ENCODE measurements at places on chromosomes 7 and 10.
A peak's percentile ranks its signal among the peaks of the same experiment; 100 is the strongest.

GRCh38 chr7:925601-926000 is 28.9 kb downstream of the ADAP1 start:
- no peak for DNase-seq

GRCh38 chr10:71032887-71033286 is 144.5 kb upstream of the PCBD1 start:
- DNase-seq: no peak

DNA sequence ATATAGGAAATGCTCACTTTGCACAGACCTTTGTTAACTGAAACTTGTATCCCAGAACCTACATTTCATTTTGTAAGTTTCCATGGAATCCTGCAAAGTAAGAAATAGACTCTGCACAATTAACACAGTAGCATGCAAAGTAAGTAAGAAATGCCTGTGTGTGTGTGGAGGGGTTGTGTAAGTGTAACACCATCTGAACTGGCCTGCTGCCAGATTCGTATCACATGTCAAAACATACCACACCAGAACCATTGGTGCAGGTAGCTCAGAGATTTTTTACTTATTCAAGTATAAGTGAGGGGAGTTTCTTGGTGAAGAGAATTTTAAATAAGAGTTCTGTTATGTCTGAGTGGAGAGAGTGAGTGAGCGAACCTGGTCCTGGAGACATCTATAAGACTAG is 17.9 kb upstream of the DDX21 start:
- DNase-seq: no peak

- DNase-seq: no peak
Measured at GRCh38 chr7:44845451-44845850, 2.4 kb downstream of the H2AZ2 start.

DNA sequence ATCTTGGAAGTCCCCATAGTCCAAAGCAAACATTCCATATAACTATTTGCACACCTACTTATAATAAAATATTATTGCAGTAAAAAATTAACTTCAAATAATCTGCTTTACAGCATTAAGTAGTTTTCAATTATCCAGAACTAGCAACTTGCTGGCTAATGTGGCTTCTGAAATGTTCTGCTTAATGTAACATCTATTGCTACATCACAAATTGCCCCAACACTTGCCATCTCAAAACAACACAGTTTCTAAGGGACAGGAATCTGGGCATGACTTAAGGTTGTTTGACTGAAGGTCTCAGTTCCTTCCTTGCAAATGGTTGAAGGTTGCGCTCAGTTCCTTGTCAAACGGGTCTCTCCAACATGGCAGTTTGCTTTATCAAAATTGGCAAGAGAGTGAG is 378.5 kb upstream of the SEMA3C start:
- no peak for DNase-seq

- no peak for DNase-seq
Measured at GRCh38 chr10:15254808-15255648, 86.5 kb upstream of the NMT2 start.

- DNase-seq: no peak
Measured at GRCh38 chr10:130817046-130817624, 494.4 kb downstream of the TCERG1L start.

GRCh38 chr10:33680036-33680435 is 345.6 kb upstream of the NRP1 start:
- DNase-seq: no peak

DNA sequence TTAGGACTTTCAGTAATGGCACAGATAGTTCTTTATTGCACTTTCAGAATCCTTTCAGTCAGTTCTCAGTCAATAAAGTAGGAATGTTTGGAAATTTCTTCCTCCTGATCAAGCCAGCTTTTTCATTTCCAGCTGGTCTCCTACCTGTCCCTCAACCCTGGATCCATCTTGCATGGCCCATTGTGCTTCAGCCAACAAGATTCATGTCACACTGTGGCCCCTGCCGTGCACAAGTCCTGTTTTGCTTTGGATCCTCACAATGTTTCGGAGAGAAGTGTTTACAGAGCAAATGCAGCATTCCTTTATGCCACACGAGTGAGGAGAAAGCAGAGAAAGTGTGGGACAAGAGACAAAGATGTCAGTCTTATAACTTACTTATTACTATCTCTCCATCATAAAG is 1694.7 kb upstream of the LRRTM3 start:
- no peak for DNase-seq

GRCh38 chr10:14667280-14667679 is 107.4 kb downstream of the FAM107B start:
- DNase-seq: no peak

GRCh38 chr7:94650147-94651051 is 5.5 kb downstream of the SGCE start:
- DNase-seq: no peak

DNA sequence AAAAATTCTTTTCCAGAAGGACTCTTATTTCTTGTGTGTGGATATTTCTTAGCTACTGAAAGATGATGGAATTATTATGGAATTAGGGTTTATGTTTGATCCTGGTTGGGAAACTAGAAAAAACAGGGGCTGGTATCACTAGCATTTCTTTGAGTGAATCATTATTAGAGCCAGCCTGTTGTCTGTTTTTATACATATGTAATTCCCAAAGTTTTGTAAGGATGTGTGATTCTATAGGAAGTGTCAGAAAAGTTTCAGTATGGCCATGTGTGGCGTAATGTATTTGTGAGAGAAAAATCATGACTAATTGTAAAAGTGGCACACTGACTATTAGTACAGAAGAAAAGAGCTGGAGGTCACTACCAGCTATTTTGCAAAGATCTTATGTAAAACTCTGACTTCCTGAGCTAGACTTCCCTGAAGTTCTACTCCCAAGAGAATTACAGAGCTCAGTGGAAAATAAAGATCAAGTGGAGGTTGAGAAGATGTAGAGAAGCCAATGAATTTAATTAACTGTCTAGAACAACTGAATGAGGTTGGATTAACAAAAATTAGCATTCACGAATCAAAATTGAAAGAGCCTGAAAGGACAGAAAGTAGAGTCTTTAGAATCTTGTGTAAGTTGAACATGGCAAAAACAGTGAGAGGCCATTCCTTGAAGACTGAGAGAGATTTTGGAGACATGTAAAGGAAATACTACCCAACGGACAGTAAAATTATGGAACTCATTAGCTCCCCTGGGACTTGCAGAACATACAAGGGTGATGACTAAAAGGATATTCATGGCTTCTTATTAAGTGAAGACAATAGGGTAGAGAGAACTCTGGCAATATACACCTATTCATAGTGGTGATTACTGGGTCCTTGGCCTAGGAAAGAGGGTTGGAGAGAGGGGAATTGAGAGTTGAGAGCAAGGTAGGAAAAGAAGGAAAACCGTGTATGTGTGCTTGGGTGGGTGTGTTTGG is 12.5 kb downstream of the ZNF365 start:
- peak; percentile 28 for DNase-seq

DNA sequence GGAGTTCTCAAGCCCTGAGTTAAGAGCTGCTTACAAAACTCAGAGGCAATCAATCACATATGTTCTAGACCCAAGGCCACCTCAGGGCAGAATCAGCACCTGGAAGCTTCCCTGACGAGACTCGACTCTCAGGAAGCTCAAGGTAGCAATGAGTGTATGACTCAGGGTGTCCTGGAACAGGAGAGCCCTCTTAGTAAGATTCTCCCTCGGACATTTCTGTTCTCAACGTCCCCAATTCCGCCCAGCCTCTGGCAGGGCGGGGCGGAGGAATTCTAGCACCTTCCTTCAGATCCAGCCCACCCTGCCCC is 39.6 kb upstream of the PROSER2 start:
- no peak for DNase-seq

DNA sequence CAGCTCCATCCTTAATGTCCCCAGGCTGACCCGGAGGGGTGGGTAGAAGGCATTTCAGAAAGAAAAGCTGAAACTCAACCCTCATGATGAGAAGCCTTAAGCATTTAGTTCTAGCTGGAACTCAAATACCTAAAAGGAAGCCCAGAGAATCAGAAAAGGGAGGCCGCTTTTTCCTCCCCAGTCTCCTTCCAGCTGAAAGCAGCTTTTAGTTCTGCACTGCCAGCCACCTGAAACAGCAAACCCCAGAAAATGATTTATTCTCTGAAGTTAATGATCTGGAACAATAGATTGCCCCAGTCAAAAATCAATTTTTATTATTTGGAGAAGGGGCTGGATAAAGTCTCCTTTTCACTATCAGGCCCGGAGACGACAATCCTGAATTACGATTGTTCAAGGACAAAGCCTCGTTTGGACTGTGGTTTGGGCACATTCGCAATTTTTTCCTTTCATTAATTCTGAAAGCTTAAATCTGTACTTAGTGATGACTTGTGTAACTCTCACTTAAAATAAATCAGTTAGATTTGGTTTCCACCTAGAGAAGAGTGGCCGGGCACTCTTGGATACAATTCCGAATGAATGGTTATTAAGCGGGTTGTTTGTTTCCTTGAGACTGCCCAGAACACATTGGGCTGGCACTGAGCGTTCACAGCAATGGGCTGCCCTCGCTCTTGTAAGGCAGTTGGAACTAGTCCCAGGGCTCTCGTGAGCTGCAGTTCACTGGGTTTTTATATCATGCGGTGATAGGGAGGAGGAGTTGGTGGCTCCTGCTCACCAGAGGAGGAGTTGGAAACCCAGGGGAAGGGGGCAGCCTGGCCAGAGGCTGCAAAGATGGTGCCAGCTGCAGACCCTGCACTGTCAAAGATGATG is 262.2 kb downstream of the CCSER2 start:
- no peak for DNase-seq

DNA sequence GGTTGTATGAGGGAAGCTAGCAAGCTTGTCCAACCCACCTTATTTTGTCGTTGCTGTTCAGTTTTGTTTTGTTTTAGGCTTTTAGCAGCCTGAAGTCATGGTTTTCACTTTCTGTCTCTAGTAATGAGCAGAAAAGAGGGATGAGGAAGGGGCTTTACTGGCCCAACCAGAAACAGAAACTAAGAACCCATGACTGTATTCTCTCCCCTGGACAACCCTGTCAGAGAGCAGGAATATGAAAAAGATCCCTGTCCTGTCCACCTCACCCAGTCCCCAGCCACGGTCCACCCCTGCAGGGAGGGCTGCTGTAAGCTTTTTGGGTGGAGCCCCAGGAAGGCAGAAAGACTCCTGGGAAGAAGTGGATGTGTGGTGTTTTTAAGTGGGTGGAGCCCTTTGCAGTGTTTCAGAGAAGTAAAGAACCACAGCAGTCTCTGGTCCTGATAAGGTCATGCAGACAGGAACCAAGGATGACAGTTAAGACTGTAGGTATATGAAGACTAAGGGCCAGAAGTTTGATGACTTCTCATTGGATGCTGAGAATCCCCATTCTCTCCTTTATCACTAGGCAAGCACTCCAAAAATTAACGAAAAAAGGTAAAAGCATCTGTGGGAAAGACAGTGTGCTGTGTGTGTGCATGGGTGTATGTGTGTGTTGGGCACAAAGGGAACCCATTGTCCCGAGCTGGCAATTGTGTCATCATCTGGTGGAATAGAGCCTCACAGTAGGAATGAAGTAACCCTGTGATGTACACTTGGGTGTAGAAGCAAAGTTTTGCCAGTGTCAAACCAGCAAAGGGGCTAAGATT is 13.8 kb downstream of the MRPL32 start:
- DNase-seq: no peak

- DNase-seq: no peak
Measured at GRCh38 chr10:124942317-124943169, 620 bp downstream of the ZRANB1 start.

DNA sequence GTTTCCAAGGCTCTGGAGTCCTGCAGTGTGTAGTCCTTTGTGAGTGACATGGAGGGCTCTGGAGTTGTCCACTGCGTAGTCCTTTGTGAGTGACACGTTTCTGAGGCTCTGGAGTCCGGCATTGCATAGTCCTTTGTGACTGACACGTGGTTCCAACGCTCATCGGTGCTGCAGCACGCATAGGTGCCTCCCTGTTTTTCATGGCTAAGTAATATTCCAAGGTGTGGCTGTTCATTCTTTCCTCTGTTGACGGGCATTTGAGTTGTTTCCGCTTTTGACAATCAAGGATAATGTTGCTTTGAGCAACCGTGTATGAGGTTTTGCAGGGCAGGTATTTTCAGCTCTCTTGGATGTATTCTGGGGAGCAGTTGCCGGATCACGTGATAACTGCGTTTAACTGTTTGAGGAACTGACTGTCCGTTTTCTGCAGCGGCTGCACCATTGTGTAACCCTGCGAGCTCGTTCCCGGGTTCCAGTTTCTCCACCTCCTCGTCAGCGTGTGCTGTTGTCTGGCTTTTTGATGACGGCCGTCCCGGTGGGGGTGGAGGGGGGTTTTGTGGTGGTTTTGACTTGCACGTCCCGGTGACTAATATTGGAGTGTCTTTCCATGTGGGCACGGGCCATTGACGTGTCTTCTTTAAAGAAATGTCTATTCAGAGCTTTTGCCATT is 21.1 kb downstream of the FAM20C start:
- no peak for DNase-seq

DNA sequence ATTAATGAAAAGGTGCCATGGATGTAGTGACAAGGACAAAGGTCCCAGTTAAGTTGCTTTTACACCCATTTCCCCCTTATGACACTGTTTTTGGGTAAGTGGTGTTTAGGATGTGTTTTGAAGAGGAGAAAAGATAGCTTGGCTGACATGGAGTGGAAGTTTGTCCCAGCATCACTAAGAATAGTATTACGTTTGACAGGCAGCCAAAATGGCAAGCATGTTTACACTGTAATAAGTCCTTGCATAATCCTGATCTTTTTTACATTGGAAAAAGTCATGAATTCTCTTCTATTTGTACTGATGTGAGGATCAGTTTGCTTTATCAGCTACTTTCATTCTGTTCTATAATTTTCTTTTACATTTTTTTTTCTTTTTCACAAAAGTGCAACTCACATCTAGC is 137.8 kb downstream of the CHRM2 start:
- no peak for DNase-seq

DNA sequence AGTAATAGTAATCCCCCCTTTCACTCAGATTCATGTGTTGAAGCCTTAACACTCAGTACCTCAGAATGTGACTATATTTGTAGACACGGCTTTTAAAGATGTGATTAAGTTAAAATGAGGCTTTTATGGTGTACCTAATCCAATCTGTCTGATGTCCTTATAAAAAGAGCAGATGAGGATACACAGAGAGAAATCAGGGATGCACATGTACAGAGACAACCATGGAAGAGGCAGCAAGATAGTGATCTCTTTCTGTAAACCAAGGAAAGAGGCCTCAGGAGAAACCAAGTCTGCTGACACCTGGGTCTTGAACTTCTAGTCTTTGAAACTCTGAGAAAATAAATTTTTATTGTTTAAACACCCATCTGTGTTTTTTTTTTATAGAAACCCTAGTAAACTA is 44.0 kb upstream of the ZNF365 start:
- no peak for DNase-seq

- no peak for DNase-seq
Measured at GRCh38 chr7:26624839-26625238, 239.6 kb downstream of the SKAP2 start.

GRCh38 chr7:34451923-34452322 is 206.1 kb upstream of the NPSR1 start:
- peak; percentile 18 for DNase-seq
